ENCODE measurements at places on chromosomes 4 and X.

DNA sequence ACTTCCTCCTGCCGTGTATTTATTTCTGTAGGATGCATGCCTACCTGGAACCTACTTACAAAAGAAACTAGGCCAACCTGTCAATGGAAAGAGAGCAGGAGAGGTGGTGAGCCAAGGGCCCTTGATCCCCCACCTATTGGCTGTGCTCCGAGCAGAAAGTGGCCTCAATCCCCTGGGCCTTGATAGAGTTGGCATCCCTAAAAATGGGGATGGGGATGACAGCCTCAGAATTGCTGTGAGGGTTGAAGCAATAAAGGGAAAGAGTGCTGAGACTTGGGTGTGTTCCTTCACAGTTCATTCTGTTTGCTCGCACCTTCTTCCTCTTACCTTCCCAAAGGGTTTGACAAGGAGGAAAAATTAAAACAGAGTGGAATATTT is 314.7 kb downstream of the STK32B start:
- no peak for DNase-seq

GRCh38 chr4:4694296-4694772 is 152.5 kb upstream of the STX18 start:
- no peak for DNase-seq

DNA sequence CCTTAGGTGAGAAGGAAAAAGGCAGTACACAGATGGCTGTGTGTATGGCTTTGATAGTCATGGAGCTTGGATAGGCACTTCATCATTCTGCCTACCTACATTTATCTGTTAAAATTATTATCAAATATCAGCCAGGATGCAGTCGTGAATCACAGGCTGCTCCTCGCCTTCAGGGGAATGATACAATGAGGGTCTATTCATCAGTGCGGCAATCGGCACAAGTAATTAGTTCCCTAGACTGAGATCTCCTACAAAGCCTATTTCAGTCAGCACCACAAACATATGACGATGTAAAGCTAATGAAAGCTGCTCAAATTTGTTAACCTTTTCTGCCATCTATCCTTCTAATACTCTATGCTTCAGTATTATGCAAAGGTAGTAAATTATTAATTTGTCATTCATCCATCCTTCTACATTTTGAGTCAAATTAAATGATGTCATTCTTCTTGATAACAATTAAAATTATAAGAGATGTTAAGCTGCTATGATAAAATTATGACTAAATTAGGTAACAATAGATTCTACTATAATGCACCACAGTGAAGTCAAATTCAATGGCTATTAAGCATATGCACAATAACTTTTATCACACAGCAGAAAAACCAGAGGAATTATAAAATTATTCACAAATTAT is 19.0 kb downstream of the MAB21L2 start:
- DNase-seq, result no peak

GRCh38 chr4:142386856-142387255 is 459.2 kb downstream of the INPP4B start:
- DNase-seq, result no peak

DNA sequence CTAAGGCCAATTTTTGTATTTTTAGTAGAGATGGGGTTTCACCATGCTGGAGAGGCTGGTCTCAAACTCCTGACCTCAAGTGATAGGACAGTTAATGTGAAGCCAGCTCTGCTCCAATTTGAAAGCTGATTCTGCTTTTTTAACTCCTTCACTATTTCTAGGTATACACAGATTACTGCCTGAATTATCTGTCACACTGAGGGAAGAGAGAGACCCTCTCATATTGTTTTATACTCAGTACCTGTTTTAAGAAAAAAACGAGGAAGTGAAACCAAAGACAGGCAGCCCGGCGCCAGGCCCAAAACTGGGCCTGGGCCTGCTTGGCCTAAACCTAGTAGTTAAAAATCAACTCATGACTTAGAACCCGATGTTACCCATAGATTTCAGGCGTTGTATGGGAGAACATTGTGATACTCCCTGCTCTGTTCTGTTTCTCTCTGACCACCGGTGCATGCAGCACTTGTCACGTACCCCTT is 1601.5 kb upstream of the PCDH10 start:
- DNase-seq, result no peak

All from activated naive CD4-positive, alpha-beta T cell treated with anti-CD3 and anti-CD28 coated beads, Interleukin-2, amount 10 ng/mL, durations not matched to agents 7 days and 5 days (primary cell).